Coronary artery (tissue), 2 donors: ENCODE measurements at places on chromosomes 2 and 18.

DNA sequence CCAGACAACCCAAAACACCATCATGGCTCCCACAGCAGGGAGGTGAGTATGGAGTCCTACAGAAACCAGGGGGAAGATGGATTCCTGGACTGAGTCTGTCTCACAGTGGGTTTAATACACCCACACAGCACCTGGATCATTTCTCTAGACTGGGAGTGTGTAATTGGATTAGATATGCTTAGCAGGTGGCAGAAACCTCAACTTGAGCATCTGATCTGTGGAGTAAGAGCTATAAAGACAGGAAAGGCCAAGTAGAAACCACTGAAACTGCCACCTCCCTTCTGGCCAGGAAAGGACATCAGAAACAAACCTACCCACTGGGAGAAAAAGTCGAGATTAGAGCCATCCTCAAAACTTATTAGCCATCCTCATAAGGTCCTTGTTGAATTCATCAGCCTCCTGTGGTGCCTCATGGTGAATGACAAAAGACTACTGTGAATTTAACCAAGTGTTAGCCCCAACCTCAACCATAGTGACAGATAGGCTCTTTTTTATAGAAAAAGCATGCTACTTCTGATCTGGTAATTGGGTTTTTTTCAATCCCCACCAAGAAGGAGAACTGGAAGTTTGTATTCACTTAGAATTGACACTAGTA, 28.1 kb upstream of the CHST9 start:
- no peak for DNase-seq

DNA sequence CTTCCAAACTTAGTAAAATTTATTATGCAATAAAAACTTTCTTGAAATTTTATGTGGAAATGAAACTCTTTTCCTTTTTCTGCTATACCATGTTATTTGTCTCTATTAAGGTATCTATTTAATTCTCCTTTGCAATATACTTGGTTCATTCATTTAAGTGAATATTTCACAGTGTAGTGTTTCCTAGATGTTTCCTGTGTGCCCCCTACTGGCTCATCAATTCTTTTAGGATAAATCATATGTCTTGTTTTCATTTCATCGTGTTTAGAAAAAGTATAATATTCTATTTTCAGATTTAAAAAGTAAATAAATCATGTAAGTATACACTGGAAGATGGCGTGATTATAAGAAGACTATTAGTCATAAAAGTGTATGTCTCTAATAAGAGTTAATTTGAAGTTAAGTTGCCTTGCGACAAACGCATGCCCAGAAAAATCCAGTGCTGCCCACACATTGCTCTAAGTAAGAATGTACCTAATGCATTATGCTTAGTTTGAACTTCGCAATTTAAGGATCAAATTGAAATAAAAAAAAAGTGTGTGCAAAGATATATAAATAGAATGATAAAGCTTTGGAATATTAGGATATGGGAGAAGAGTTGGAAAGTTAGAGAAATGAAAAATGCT, 525.4 kb downstream of the KCNJ3 start:
- DNase-seq = no peak

GRCh38 chr2:49111456-49111855, 42.9 kb downstream of the FSHR start:
- no peak for DNase-seq

DNA sequence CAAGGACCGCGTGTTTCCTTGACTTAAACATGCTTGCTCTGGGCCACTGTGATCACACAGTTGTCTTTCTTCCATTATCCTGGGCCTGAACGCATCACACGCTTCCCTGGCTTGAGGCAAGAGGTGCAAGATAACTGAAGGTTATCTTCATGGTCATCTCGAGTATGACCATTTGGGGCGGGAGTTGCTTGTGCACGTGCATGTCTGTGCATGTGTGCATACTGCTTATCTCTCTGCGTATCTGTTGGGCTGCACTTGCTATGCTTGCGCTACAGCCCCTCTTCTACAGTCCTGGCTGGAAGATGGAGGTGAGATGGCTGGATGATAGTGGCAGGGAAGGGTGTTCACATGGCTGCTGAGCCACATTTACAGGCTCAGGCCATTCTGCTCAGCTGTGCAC, 27.2 kb upstream of the EFR3B start:
- no peak for DNase-seq

DNA sequence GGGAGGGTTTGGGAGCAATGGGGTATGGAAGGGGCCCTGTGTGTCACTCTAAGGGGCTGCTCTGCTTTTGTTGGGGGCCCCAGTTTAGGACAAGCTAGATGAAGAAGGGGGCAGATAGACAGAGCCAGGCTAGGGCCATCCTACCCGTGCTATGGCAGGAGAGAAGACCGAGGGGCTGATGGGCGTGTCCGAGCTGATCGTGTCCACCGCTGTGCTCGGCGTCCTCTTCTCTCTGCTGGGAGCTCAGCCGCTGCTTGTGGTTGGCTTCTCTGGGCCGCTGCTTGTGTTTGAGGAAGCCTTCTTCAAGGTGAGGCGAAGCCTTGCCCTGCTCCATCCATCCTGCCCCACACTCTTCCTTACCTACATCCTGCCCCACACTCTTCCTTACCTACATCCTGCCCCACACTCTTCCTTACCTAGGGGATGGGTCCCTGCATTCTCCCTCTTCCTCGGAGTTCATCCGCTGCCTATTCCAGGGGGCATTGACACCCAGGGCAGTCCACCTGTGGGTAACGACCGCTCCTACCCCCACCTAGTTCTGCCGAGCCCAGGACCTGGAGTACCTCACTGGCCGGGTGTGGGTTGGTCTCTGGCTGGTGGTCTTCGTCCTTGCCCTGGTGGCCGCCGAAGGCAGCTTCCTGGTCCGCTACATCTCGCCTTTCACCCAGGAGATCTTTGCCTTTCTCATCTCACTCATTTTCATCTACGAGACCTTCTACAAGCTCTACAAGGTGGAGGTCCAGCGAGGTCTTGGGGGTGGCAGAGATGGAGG, 8.9 kb downstream of the SLC4A3 start:
- peak; percentile 9 for DNase-seq

DNA sequence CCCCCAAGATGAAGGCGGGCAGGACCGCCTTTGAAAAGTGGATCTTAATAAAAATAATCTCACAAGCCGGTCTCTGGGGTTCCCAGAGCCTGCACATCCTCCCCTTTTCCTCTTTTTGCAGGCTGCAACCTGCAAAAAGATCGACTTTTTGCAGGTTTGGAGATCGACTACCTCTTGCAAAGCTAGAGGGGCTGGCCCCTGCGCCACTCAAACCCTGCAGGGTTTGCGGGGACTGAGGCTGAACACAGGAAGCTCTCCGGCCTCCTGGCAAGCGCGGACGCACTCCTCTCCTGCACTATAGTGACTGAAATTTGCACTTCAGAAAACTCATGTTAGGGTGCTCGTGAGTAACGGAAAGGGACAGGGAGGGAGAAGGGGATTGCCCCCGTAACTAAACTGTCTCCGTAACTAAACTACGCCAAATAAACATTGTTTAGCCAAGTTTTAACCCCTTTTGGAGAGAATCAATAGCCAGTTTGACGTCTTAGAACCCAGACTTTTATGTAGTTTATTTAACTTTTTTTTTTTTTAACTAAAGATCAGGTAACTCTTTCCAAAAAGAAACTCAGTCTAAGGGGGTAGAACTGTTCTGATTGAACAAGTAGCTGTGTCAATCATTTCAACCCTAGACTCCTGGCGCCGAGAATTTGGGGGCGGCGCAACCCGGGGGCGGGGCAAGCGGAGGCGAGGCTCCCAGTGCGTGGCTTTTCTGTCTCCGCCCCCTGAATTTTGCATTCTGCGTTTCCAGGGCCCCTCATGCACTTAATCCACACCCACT, 2.5 kb downstream of the IGFBP5 start:
- peak; percentile 93 for DNase-seq

DNA sequence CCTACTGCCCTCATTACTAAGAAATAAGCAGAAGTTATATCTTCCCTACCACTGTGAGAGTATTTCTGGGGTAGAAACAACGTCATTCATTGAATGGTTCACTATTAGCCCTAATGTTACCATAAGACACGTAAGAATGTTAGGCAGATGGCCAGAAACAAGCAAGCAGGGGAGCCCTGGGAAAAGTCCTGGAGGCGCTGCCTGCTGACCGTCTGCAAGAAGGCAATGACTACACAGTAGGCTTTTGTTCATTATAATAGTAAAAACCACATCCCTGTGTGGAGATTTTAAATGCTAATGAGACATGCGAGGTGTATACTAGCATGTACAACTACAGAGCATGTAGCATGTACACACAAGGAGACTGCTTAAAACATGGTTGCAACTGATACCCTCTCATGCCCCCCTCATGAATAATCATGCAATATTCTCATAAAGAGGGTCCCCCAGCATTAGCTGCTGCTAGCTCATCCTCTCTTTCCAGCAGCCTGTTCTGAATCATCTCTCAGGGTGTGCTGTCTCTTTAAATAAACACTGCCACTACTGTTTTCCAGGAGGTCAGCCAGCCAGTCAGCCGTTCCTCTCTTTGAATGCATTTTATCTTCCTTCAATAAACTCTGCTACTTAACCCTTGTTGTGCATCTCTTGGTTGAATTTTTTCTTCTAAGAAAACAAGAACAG, 23.6 kb downstream of the SUCLG1 start:
- no peak for DNase-seq

GRCh38 chr2:159516241-159516758, 100.0 kb downstream of the BAZ2B start:
- DNase-seq = no peak

GRCh38 chr2:150030436-150031190, 443.0 kb upstream of the MMADHC start:
- DNase-seq = no peak

DNA sequence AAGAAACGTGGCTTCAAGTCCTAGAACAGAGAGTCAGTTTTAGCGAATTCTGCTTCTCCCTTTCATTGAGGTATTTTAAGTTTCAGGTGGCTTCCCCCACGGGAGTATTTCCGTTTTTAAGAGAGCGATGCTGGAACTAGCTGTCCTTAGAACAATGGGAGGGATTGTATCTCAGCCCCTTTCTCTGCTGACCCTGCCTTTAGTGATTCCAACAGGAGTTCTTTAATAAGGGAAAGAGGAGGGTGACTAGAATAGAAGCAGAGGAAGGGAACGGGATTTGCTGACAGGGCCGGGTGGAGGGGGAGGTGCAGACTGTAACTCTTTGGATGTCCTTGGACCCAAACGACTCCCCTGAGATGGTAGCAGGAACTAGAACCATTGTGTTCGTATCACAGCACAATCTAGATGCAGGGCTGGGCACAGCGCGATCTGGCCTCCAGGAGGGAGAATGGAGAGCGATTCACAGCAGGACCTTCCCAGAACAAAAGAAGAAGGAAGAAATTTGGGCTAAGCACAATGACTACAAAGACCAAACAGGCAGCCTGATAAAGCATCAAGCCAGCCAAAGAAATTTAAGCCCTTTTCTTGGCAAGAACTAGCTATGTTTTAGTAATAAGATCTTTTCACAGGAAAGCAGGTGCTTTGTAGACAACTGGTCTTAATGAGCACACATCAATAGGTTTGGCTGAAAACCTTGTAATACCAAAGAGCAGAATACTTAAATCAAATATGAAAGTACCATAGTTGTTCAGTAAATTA, 15.8 kb upstream of the RTTN start:
- no peak for DNase-seq

GRCh38 chr18:37987901-37988300, 422.3 kb upstream of the CELF4 start:
- DNase-seq = no peak

DNA sequence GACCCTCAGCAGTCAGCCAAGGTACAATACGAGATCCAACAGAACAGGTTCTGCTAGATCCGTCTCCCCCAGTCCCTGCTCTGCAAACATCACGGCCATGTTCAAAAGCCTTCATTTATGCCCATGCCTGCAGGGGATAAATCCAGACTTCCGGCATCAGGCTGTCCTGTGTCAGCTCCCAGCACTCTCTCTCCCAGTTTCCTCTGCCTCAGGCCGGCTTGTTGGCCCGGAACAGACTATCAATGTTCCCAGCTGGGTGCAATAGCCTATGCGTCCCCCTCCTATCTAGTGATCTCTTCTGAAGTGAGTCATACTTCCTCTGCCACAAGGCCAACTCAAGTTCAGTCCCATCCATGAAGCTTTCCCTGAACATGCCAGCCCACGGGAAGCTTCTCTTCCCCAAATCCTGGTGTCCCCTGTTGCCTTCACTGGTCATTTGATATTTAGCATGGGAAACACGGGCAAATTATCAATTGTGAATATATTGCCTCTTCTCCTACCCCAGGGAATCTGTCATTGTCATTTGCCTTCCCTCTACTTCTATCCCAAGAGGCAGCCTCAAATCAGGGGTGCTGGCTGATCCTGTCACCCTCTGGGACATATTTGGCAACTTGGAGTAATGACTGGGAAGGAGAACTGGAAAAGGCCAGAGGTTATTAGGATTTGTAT, 51.1 kb downstream of the CAPN13 start:
- DNase-seq = no peak

GRCh38 chr18:53861185-53861584, 363.3 kb downstream of the MBD2 start:
- DNase-seq = no peak

- DNase-seq = no peak
Measured at GRCh38 chr2:121596221-121597080, 52.8 kb downstream of the CLASP1 start.

- DNase-seq = no peak
Measured at GRCh38 chr2:128196471-128196931, 105.5 kb downstream of the UGGT1 start.

GRCh38 chr2:134919341-134920210, 954 bp downstream of the CCNT2 start:
- no peak for DNase-seq

DNA sequence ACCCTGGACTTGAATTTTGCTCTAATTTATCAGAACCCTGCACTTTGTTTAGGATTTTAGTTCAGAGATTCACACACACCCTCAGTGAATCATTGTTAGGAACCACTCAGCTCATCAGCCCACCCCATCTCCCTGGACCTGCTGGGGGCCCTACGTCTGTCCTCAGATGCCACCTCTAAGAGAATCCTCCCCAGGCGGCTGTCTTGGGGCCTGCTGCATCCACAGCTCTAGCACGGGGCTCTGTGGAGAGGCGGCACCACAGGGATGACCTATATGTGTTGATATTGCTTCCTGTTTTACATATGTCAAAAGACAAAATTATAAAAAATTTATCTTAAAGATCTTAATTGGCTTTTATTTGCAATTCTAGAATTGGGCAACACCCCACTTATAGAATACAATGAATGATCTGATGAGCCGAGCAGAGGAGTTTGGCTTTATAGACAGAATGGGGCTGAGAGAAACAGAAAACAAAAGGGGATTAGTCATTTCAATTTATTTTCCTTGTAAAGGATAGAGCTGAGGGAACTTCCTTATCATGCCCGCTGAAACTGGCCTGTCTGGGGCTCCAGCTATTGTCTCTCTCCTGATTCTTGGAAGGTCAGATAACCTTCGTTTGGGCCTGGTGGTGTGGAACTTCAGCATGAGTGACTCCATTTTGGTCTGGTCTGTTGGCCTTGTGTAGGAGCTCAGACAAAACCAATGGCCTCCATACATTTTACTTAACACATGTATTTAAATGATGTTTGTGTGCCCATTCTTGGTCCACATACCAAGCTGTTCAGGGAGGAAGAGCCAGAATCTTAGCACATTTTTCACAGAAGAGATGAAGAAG, 1.4 kb downstream of the MYO7B start:
- no peak for DNase-seq
